ENCODE measurements at places on chromosomes 5 and 9.

DNA sequence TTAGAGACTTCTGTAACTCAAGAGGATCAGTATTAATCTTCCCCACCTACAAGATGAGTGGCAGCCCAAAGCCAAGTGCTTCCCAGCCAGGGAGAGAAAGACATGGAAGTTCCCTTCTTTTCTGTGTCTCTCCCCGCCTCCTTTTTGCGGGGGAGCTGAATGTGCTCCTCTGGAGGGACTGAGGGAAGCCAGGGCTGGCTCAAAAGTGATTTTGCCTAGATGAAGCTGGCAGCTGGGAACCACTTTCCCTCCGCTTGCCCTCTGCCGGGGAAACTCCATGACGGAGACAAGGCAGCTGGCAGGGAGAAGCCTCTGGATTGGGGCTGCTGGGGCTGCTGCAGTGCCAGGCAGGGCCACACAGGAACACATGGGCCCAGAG, 24.4 kb downstream of the EGR1 start:
- no peak for DNase-seq

GRCh38 chr5:132828846-132829494, 1.5 kb downstream of the SHROOM1 start:
- DNase-seq, result no peak

- DNase-seq, result no peak
Observed at GRCh38 chr5:157269165-157269671, 3.3 kb downstream of the CYFIP2 start.

DNA sequence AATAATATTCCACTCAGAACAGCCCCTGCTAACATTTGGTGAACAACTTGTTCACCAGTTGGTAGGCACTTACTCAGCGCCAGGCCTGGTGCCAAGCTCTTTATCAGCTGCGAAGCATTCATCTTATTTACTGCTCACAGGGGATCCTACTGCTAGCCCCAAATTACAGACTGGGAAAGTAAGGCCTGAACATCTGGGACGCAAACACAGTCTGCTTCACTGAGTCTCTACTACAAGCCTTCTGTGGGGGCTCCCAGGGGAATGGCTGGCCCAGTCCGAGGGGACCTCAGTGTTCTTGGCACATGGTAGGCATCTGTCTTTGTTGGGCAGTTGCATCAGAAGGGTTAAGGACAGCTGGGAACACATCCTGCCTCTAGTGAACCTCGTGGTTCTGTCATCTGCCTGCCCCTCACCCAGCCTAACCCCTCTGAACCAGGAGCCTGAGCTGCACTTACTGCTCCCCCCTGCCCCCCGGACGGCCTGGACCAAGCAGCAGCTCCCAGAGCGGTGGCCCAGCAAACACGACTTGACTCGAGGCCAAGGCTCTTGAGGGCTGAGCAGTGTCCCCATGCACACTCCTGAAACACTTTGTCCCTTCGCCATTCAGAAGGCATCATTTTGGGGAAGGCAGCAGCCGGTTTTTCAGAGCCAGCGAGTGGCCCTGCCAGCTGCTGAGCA, at the start of gene PHYHD1:
Gene PHYHD1, plus strand, starts transcription at position 602 of the 678 bp plus-strand sequence. CDS start 1,342 bp downstream, outside the sequence.
- DNase-seq, result no peak

GRCh38 chr5:126482591-126482990, 59.4 kb downstream of the GRAMD2B start:
- DNase-seq, result no peak

DNA sequence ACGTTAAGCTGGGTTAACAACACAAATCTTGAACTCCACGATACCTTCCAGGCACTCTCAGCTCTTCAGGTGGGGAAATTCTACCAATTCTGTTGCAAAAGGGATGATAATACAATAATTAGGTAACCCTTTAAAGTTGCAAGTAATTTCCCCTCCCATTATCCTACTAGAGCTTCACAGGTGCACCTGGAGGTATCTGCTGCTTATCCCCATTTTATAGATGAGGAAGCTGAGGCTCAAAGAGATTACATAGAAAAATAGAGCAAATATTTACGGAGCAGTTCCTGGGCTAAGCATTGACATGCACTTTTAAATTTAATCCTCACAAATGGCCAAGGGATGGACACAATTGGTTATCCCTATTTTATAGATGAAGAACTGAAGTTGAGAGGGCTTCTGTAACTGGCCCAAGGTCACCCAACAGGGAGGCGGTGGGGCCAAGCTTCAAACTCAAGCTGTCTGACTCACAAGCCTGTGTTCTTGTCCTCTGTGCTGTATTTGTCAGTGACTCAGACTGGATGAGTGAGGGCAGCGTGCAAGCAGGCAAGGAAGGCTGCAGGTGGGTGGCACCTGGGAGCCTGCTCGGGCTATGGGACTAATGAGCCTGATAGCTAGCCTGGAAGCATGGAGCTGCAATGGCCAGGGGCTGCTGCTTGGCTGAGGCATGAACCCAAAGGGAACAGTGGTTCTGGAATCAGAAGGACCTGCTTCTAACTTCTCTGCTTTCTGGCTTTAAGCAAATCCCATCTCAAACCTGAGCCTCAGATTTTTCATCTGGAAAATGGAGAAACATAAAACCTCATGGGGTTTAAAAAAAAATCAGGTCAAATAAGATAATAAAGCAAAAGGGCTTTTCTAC, 105.5 kb downstream of the PDE6A start:
- DNase-seq, result no peak

DNA sequence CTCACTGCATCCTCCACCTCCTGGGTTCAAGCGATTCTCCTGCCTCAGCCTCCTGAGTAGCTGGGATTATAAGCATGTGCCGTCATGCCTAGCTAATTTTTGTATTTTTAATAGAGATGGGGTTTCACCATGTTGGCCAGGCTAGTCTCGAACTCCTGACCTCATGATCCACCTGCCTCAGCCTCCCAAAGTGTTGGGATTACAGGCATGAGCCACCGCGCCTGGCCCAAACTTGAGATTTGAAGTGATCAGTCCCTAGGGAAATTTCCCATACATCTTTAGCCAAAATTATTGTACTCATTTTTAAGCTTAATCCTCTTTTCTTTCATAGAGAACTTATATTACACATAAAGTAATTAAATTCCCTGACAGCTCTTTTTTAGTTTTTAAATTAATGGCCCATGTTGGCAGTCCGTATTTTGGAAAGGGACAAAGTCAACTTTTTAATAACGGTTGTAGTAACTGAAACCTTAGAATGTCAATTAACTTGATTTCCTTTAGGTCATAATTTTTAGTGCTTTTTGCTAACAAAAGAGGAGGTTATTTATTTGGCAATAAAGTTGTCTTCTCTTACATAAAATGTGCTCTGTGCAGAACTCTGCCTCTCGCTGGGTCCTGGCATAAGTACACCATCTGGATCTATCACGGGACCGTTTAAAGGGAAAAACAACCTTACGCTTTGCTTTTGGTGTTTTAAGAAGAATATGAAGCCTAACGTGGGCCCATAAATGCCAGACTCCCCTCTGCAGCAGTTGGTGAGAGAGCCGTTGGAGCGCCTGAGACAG, 142.3 kb upstream of the OTULINL start:
- no peak for DNase-seq

GRCh38 chr5:96177303-96177869, 215.7 kb upstream of the ELL2 start:
- DNase-seq, result no peak

DNA sequence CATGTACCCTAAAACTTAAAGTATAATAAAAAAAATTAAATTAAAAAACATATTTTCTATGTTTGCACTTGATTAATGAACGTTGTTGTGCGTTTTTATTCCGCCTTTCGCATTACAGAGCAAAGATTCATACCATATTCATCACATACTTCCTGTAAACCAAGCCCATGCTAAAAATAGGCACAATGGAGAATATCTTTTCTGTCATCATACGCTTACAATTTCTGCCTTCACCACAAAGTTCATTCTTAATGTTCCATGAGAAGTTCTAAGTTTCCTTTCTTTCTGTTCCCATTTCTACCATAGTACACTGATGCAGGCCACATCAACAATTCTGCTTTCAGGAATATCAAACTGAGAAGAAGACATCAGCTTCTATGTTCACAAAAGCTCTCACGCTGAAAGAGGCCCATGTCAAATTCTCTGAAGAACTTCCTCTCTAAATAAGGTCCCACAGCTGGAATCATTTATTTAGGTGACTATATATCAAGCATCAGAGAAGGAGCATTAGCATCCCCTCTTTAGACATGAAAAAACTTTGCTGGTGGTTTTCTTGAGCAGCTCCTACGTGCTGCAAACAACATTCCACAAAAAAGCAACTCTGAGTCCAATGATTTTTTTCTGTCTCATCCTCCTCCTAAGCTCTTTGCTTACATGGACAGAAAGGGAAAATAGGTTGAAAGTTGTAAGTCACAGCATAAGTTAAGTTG, 456.4 kb downstream of the CDH10 start:
- DNase-seq, result no peak

DNA sequence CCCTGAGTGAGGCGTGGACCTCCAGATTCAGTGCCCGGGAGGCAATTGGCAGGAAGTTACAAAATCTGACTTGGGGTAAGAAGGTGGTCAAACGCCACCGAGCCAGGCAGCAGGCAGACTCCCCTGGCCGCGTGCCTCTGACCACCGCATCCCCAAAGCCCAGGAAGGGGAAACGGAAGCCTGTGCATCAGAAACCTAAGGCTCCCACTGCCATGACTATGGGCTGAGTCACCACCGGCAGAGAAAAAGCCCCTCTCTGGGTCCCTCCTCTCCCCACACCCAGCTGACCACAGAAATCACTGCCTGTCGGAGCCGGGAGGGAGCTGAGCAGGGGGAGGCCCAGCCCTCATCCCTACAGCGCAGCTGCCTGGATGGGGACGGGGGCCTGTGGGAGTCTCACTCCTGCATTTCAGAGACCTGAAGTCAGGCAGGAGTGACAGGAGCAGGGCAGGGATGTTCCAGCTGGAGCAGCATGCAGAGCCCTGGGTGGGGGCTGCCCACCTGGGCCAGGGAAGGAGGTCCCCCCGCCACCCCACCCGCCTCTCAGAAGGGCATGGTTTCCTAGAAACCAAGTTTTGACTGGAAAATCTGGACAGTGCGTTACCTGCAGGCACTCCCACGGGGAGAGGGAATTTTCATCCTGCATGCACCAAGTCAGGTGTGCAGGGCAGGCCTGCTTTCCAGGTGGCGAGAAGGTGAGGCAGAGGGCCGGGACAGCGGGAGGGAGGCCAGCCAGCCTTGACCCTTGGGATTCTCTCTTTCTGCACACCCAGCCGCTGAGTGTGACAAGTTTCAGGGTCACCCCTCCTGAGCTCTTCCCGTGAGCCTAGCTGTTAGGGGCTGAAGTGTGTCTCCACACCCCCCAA, 68.2 kb downstream of the LRSAM1 start:
- peak; percentile 24 for DNase-seq

DNA sequence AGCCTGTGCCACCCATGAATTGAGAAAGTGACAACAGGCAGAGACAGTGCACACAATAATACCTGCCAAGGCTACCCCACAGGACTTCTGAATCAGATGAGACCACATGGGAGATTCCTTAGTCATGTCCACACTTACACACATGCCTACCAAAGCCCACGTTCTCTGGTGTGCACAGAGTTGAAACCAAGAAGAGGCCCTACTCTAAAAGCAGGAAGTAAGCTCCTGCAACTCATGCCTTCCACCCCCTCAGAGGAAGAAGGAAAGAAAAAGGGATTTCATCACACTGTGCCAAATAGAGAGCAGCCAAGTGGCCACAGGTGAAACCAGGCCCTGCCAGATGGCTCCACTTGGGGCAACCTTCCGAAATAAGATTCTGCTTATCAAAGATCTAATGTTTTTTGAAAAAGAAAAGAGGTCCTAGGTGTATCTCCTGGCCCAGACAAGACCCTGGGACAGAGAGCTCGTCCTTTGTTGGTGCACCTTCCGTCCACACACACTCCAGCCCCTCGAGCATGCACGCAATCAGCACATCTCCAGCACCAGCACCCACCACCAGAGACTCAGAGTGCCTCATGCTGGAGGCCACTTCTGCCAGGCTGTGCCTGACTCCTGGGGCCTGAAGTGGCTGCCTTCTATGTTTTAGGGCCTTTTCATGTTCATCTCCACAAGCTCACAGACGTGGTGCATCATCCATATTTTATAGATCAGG, 114.6 kb upstream of the SPOCK1 start:
- no peak for DNase-seq

DNA sequence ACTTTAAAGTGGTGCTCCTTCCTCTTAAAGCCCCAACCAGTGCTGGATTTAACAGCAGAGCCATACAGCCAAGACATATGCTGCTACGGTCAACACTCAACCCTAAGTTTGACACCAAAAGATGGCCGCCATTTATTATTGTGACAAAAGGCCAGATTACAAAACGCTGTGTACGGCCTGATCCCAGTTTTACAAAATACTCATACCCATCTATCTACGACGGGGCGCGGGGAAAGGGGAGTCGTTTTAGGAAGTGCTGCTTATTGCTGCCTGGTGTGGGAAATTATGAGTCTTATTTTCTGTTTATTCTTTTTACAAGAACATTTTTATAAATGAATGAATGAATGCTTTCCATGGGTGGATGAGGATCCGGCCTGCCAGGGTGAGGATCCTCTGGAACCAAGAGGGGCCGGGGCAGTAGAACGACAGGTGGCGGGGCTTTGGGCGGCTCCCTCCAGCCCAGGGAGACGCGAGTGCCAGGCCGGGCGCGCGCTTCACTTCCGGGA, 457 bp upstream of the IDNK start:
- peak; percentile 25 for DNase-seq

- no peak for DNase-seq
Observed at GRCh38 chr5:167699432-167699831, 592.0 kb upstream of the WWC1 start.

DNA sequence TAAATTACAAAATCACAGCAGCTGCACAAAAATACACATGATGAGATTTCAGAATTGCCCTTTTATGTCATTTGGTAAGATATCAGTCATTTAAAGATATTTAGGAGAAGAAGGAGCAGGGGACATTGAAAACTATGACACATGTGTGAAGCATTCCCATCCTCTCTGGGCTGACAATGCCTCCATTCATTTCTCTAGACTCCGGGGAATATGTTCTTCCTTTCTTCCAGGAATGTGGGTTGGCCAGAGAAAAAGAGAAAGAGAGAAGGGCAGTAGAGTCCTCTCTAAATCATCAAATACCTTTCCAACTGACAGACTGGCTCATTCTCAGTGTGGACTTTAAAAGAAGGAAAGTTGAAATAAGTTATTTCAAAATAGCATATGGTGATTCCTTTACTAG, 205.6 kb upstream of the ADAMTSL1 start:
- DNase-seq, result no peak
